Fibroblast of skin of right quadriceps (primary cell): ENCODE measurements at places on chromosomes 4 and X.

DNA sequence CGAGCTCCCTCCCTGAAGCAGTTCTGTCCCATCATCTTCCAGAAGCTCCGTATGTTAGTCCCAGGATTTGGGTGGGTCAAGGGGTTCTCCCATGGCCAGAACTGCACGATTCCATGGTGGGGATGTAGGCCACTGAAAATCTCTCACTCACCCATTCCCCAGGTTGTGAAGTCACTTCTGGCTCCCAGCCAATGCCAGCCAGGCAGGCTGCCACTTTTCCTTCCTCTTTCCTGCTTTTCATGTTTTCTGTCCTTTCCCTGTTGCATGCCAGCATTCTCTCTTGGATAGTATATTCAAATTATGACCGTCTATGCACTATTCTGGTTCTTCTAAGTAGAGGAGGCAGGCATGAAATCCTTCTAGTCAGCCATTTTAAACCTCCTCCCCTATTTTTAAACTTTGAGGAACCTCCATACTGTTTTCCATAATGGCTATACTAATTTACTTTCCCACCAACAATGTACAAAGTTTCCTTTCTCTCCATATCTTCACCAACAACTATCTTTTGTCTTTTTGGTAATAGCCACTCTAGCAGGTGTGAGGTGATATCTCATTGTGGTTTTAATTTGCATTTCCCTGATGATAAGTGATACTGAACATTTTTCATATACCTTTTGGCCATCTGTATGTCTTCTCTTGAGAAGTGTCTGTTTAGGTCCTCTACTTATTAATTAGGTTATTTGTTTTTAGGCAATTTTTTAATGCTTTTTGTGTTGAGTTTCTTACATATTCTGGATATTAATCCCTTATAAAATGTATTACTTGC lies 182.1 kb upstream of the TET2 start:
- no peak for DNase-seq

DNA sequence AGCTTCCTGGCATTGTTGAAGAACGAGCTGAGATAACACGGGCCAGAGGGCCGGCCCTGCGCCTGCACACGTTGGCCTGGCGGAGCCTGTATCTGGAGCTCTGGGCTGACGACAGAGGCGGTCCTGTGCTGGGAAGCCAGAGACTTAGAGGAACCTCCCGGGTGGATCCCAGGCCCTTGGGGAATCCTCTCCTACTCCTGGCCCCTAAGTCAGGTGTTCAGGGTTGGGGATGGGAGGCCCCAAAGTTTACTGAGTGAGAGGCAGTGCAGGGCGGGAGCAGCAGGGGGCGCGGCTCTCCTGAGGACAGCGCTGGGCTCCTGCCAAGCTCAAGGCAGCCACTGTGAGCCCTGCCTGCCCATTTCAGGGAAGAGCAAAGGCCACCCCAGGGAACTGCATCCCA lies 2.5 kb upstream of the HTRA3 start:
- peak; percentile 40 for DNase-seq

DNA sequence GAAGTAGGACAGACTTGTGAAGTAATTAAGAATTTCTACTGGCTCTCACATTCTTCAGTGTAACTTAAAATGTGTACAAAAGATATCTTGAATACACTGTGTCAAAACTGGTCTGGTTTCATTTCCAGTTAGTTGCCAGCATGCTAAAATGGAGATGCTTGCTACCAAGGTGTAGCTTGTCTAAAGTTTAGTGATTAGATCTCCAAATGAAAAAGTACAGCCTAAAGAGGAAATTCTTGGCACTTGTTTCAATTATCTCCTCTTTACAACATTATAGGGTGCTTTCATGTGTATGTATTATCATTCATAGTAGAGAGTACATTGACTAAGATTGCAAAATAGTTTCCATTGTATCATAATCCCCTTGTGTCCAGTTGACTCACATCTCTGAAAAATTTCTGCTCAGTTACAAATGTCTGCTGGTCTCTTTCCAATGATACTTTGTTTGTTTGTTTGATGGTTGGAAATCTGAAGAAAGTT lies 97.3 kb upstream of the SPRY1 start:
- DNase-seq: peak; percentile 79

- peak; percentile 37 for DNase-seq
Measured at GRCh38 chr4:89836897-89837384, at the start of gene SNCA. SNCA (minus strand) TSS chr4:89837161; CDS start chr4:89835667, 1,494 bp downstream.

- DNase-seq: peak; percentile 17
Measured at GRCh38 chr4:61149278-61149677, 50.8 kb upstream of the ADGRL3 start.

DNA sequence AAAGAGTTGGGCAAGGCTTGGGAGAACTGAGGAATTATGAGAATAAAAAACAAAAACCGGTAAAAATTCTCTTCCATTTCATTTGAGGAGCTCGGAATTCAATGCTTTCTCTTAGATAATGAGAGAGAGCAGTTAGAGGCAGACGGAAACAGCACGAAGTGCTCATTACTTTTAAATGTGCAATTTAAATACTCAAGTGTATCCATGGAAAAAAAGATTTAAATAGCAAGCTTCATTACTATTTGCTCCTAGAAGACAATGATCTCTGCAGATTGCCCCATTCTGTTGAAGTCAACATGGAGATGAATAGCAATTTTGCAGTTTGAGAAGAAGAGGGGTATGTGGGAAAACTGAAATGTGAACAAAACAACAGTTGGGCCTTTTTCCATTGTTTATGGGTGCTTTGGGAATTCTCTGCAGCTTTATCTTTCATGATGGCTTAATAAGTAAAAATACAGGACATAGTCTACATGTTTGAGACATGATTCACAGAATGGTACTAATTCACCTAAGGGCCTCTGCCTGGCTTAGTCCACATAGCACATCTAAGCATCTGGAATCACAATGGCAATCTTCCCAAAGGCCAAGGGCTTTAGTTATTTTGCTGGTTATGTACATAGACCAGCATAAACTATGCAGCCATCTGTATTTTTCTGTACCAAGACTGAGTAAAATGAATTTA lies 512.7 kb upstream of the FAT1 start:
- peak; percentile 92 for DNase-seq

DNA sequence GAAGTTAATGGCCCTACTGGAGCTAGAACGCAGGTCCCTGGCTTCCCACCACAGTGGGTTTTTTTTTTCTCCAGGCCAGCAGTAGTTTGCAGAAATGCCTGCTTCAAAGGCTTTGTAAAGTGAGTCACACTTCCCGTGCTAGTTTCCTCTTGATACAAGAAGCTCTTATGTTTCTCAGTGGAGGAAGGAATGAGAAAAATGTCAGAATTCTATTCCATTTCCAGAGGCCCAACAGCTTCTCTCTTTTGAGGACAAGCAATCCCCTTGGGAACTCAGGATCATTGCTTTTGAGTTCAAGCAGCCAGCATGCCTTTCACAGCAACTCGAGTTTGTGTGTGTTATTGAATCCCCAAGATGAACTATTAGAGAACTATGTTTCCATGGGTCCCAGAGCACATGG lies 134.3 kb downstream of the GUCY2F start:
- DNase-seq: peak; percentile 95

DNA sequence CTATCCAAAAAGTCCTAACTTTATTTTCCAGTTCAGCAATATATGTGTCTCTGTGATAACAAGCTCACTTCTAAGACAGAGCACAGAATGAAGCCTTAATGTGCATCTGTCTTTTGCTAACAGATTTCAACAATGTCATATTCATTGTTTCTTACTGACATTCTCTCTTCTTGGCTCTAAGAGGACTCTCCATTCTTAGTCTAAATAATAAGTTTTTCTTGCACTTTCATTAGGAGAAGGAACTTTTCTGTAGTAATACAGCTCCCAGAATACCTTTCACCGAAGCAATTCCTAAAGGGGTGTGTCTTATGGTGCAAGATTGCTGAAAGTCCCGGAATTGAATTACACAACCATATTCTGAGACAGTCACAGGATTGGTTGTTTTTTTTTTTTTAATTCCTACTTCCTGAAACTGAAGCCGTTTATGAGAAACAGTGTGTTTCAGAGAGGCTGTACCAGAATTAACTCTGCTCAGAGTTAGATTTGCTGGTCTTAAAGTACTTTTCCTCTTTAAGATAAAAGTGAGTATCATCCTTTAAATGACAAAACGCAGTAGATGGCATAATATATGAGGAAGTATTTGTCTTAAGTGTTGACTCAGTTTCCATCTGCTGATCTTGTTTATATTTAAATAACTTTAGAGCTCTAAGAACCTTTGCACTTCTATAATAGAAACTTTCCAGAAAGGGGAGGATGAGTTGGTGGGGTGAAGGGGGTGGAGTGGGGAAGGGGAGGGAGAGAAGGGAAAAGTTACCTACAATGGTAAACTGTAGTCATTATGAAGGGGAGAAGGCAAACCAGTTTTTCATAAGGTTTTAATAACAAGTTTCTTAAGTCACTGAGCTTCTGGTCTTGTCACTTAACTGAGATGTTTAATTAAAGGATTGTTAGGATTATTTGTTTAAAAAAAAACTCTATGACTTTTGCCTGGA lies at the start of gene ALPK1:
Gene ALPK1 (plus strand): TSS at position 421 of the 932 bp plus-strand sequence.
- DNase-seq: peak; percentile 90
